CD4-positive, alpha-beta T cell treated with Interleukin-15 for 4 hours (primary cell): ENCODE measurements at places on chromosomes 5 and 9.

DNA sequence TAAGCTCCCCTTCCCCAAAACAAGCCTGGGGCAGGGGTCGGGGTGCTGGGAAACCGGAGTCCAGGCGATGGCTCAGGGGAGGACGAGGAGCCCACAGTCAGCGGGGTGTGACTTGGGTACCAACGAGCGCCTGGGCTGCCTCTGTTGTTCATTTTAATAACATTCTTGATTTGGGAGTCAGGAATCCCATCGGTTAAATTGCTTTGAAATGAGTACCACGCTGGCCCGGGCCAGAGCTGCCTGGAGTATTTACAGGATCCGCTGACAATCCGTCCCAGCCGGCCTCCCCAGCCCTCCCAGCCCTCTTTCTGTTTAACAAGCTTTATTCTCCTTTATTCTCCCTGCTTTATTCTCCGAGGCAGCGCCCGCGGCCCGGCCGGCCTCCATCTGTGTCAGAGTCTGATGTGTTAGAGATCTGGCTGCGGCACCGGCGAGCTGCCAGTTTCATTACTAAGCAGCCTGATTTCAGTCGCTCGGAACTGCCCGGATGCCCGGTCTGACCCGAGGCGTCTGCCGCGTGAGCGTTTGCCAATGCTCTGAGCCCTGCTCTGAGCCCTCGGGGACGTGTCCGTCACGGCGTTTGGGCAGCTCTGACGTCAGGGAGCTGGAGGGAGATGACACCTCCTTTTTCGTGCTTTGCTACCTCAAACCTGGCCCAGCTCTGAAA lies 16.5 kb upstream of the QRFP start:
- no peak for DNase-seq

DNA sequence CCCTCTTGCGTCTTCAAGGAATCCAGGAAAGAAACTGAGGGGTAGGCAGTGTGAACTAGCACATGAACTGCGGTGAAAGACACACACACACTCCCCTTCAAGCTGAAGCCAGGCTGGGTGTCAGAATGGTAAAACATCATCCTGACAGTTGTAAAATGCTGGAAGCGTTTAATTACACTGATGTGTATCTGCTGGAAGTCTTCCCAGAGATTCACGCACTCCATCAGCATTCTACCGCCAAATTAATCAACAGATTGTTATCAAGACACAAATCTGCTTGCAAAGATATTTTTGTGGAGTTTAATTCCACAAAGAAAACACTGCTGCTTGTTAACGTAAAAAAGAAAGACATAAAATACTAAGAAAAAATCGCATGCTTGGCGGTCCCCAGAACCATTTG lies 241.0 kb upstream of the NFIL3 start:
- no peak for DNase-seq

GRCh38 chr5:34475249-34475966 lies 180.7 kb upstream of the RAI14 start:
- no peak for DNase-seq

GRCh38 chr9:128902351-128903078 lies 18.3 kb upstream of the PHYHD1 start:
- peak; percentile 90 for DNase-seq

- no peak for DNase-seq
Observed at GRCh38 chr5:129631961-129632360, 115.9 kb upstream of the MINAR2 start.

- DNase-seq, result no peak
Observed at GRCh38 chr5:67407979-67408378, 211.4 kb upstream of the CD180 start.

DNA sequence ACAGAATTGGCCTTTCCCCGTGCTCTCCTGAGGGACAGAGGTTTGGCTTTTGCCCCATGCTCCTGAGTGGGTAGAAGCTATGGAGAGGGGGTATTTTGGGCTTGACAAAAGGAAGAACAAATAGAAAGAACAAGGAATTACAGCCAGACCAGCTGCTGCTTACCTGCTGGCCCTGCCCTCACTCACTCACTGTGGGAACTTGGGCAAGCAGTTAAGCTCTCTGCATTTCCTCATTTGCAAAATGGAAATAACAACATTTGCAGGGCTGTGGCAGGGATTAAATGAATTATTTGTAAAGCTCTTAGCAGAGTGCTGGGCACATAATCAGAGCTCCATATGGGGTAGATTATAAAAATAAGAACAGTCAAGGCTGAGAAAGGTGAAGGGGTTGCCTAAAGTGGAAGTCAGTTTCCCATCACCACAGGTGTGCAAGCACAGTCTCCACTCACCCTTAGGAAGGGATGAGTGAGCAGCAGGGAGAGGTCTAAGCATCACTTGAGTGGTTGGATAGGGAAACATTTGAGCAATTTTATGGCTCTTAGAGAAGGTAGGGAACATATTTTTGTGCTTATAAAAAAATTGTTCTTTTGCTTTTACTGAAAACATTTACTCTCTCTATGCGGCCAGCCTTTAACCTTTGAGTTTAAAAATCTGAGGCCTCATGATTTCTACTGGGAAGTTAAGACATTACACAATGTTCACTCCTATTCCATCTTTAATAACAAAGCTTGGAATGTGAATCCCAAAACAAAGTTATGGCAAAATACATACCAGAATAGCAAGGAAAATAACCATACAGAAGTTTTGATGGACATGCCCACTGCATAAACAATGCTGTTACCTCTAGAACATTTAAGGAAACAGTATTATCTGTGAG lies 42.8 kb upstream of the LHFPL2 start:
- DNase-seq, result no peak

GRCh38 chr5:13248253-13248652 lies 696.2 kb downstream of the DNAH5 start:
- DNase-seq, result no peak

- DNase-seq, result peak; percentile 18
Observed at GRCh38 chr5:75510836-75511434, 494 bp downstream of the CERT1 start.

- no peak for DNase-seq
Observed at GRCh38 chr5:139413963-139414362, 10.1 kb upstream of the SPATA24 start.

DNA sequence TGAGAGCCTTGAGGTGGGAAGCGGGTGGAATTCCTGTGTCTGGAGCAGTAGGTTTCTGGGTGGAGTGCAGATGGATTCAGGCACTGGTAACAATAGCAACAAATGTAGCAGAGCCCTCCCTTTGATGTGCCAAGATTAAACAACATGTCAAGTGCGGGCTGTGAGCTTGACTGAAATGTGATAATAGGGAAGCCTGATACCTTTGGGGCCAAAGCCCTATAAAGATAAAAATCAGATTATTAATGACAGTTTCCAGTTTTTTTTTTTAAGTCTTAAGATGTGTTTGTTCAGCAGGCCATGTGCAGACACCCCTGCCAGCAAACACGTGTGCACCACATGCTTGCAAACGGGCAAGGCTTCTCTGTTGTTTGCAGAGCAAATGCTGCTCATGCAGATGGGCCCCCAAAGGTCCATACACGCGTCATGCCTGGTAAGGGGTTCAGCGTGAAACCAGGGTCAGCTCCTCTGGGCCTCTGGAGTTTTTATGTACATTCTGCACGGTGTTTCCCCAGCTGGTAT lies 193.2 kb downstream of the GADD45G start:
- DNase-seq, result no peak

- peak; percentile 62 for DNase-seq
Observed at GRCh38 chr5:94577466-94578245, 40.7 kb downstream of the KIAA0825 start.

GRCh38 chr5:75707911-75708509 lies 9.2 kb downstream of the POC5 start:
- no peak for DNase-seq

- DNase-seq, result no peak
Observed at GRCh38 chr5:4969351-4969750, 170.8 kb upstream of the ADAMTS16 start.

GRCh38 chr5:113311301-113311700 lies 123.5 kb downstream of the TSSK1B start:
- DNase-seq, result no peak

GRCh38 chr5:20604992-20605391 lies 617.0 kb upstream of the CDH18 start:
- no peak for DNase-seq

- no peak for DNase-seq
Observed at GRCh38 chr5:76672242-76672641, 43.7 kb upstream of the F2R start.

DNA sequence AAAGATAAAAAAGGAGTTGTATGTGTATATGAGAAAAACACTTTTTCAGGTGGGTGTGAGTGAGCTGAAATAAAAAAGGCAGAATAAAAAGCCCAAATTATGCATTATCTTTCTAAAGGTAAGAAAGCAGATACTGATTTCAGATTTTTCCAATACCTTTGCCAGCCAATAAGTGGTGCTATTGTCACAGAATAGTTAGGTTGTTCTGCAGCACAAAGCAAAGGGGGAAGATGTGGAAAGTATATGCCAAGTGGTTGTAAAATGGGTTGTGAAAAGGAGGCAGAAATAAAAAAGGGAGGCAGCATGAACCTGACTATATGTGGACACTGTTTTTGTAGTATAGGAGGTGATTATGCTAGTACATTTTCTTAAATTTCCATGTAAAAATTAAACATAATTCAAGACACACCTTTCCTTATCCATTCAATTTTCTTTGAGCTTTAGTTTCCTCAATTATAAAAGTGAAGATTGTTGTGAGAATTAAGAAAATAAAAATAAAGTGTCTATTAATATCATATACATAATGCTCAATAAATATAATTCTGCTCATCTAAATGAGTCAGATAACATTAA lies 106.7 kb downstream of the SMIM15 start:
- DNase-seq, result peak; percentile 17

GRCh38 chr9:114423181-114423580 lies 35.4 kb upstream of the AKNA start:
- no peak for DNase-seq

- DNase-seq, result no peak
Observed at GRCh38 chr9:99666571-99666970, 155.1 kb upstream of the NR4A3 start.

DNA sequence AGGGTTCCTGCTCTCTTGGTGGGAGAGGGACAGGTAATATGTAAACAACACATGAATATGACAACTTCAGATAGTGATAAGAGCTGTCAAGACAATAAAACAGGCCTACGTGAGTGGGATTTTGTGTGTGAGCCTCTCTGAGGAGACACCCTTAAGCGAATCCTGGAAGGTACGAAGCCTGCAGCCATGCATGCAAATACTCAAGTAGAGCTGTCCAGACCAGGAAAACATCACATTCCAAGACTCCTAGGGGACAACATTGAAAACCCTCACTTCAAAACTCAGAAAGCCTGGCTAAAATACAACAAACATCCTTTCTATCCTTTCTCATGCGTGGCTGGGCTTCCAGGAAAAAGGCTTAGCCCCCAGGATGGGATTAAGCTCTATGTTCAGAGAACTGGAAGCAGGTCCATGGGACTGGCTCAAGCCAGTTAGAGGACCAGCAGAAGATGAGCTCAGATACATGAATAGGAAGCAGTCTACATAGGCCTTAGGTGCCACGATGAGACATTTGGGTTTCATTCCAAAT lies 124.8 kb upstream of the IQGAP2 start:
- no peak for DNase-seq

DNA sequence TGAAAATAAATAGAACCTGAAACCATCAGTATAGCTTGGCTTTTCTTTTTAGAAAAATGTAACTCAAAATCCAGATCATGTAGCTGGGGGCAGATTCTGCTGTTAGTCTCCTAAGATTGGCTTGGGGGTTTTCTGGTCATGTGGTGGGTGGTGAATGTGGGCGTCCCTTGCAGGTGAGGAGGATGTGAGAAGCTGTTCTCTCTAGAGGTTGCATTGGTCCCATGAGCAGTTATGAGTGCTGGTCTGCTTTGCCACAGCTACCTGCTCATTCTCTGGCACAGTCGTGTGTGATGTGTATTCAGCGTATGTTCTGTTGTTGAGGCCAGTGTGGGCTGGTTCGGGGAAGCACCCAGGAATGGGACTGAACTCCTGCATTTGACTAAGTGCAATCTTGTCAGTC lies 466.8 kb downstream of the DIRAS2 start:
- no peak for DNase-seq

DNA sequence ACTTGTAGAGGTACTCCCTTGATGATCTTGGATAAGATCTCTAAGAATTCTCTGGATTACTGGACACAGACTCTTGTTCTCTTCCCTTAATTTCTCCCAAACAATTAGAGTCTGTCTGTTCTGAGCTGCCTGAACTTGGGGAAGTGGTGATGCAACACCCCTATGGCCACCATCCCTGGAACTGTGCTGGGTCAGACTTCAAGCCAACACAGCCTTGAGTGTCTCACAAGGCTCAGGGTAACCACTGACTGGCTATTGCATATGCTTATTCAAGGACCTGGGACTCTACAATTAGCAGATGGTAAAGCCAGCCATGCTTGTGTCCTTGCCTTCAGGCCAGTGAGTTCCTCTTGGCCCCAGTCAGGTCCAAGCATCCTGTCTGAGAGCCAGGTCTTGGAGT lies 504.5 kb downstream of the MAN2A1 start:
- DNase-seq, result no peak

DNA sequence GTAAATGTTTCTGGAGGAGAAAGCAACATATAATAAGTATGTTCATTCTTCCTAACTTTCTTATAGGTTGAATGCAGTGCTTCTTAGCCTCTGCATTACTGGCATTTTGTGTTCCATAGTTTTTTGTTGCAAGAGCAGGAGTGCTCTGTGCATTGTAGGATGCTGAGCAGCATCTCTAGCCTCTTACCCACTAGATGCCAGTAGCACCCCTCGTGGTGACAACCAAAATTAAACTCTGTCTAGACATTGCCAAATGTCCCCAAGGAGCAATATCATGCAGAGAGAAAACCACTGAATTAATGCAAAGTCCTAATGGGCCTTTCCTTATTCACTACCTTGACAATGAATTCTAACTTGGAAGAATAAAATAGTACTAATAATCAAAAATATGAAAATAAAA lies 147.0 kb downstream of the GLIS3 start:
- no peak for DNase-seq

DNA sequence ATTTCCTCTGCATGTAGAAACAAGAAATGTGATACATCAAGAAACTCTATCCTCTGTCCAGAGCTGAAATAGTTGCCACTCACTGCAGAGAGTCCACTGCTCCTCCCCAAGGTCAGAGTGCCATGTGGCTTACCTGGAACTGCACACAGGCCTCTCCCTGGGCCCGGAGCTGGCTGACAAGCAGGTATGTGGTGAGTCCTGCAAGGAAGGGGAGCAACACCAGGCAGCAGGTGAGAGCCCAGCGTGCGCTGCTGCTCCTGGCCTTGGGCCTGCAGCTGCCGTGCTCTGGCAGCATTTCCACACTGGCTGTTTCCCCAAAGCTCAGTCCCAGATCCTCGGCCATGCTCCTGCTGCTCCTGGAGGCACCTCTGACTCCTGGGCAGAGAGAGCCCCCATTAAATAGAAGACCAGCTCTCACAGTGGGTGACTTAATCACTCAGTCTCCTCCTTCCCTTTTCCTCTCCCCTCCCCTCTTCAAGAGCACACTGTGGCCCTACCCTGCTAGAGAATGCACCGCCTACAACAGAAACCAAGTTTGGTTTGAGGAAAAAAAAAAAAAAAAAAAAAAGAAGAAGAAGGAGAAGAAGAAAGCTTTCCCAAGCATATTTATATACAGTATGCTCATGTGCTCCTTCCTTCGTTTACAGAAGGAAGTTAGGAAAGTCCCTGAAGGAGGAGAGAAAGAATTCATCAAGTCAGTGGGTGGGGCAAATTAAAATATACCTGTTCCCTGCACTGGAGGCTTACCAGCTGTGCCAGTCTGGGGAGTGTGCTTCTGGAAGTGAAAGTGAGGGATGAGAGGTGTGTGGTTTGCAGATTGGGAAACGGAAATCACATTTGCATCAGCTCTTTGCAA lies at the start of gene TNFSF15:
TSS of gene TNFSF15 (minus strand) at position 370 of the 856 bp plus-strand sequence. CDS start at position 343, 27 bp downstream.
- no peak for DNase-seq

GRCh38 chr5:109619021-109619460 lies 70.7 kb upstream of the MAN2A1 start:
- no peak for DNase-seq
